ENCODE measurements at places on chromosomes 11 and 22.

GRCh38 chr11:106681435-106681834 is 336.8 kb downstream of the GUCY1A2 start:
- DNase-seq, result no peak

- DNase-seq, result no peak
These were observed 282.3 kb upstream of the CCDC90B start for GRCh38 chr11:83568516-83568915.

- no peak for DNase-seq
These were observed 154.5 kb upstream of the C11orf87 start for GRCh38 chr11:109267293-109268095.

DNA sequence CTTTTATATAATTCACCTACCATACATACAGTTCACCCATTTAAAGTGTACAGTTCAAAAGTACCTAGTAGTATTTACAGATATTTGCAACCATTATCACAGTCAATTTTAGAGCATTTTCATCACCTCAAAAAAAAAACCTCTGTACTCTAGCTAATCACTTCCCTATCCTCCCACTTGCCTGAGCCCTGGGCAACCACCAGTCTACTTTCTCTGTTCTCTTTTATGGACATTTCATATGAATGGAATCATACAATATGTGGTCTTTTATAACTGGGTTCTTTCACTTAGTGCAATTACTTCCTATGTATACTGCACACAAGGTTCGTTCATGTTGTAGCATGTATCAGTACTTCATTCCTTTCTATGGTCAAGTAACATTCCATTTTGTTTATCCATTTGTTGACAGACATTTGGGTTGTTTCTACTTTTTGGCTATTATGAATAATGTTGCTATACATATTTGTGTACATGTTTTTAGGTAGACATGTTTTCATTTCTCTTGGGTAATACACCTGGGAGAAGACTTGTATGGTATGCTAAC is 17.8 kb upstream of the NEU3 start:
- no peak for DNase-seq

DNA sequence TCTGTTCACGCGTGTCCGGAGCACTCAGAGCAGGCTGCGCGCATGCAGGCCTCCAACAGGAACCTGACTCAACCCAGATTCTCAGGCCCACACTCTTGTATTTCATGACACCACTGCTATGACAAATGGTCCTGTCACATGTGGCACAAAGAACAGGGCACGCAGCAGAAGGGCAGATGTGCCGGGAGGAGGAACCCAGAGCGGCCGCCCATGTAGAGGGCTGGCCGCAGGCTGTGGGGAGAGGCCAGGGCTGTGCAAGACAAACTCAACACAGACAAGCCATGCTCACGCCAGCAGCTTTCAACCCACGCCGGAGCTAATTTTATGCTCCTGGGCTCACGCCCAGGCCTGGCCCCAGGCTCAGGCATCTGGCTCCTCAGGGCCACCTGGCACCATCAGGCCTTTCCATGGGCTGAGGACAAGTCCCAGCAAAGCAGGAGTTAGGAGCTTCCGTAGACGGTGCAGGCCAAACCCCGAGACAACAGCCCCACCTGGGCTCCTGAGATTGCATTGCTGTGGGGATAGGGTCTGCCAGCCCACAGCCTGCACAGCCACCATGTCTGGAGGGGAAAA is 40.0 kb downstream of the DUSP8 start:
- no peak for DNase-seq

GRCh38 chr11:13391217-13391616 is 71.8 kb downstream of the BTBD10 start:
- no peak for DNase-seq

DNA sequence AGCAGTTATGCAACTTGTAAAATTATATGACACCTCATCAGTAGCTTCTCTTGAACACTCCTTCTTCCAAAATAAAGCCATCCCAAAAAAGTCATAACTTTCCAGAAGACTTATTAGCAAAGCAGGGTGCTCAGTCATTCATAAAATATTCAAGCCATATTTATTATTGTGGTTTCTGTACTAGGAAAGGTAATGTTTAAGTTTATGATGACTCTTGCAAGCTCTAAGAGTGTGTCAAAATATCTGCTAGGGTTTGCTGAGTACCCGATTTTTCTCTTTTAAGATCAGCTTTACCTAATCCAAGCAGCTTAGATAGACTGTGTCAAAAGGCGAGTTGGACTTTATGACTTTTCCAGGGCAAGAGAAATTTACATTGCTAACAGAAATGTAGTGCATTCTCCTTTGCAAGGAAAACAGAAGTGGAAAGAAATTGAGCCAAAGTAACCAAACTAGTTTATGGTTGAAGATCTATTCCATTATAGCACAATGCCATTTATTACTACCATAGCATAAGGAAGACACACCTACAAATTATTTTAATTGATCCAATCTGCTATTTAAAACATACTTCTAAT is 98.0 kb upstream of the SOX6 start:
- DNase-seq, result no peak

- DNase-seq, result no peak
These were observed 37.8 kb downstream of the FDX1 start for GRCh38 chr11:110467556-110467955.

Data from stimulated activated CD4-positive, alpha-beta T cell treated with anti-CD3 and anti-CD28 coated beads, Interleukin-4, amount 100 ng/mL, for 24 hours (primary cell).